ENCODE measurements at places on chromosomes 4 and X.
A peak's percentile ranks its signal among the peaks of the same experiment; 100 is the strongest.

DNA sequence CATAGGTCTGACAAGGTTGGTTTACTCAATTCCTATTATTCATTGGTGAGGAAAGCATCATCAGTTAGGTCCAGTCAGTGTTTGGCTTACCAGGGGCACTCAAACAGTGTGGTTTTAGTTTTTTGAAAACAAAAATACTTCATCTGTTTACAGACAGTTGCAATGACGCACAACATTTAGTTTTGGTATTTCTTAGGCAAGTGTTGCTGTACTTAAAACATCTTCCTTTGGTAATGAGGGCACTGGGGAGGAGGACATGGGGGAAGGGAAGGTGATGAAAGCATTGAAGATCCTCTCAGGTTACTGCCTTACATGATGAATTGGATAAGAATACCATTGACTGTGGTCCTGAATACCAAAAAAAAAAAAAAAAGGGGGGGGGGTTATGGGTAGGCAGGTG lies 93.7 kb upstream of the MAOA start:
- DNase-seq, result no peak

DNA sequence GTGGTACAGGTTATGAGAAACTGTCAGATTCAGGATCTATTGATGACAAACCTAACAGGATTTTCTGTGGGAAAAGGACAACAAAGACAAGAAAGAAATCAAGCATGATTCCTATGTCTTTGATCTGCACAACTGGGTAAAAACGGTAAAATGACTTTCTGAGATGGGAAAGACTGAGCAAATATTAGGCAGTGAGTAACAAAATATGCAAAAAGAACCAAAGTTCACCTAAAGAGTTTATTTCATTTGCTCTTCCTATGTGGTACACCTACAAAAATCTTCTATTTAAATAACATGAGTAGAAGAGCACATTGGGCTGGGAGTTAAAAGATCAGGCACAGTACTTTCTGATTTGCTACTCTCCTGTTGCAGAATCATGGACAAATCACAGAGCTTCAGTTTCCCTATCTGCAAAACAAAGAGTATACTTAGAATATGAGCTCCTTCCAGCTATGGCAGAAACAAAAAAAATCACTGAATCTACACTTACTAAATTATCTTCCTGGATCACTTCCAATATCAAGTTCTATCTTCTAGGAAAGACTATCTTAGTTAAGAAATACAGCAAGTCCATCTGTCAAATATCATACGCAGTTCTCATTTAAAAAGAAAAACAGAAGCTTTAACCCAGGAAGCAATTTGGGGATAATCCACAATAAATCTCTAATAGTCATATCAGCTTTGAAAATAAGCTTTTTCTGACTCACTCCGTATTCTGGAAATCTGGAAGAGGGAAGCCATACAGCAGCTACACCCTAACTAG lies 37.4 kb downstream of the NFXL1 start:
- no peak for DNase-seq

- no peak for DNase-seq
Observed at GRCh38 chr4:36891971-36892370, 352.6 kb upstream of the NWD2 start.

DNA sequence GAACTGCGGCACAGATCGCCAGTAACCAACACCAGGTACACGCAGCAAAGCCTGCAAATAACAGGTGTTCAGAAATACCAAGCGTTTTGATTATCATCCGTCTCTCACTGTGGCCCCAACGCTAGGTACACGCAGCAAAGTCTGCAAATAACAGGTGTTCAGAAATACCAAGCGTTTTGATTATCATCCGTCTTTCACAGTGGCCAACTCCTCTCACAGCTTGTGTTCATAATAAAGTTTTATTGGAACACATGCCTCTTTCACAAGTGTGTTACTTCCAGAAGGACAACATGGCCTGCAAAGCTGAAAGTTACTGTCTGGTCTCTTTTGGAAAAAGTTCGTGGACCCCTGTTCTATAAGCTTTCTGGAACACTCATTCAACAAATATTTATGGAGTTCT lies 153.1 kb downstream of the AFAP1 start:
- DNase-seq, result no peak

DNA sequence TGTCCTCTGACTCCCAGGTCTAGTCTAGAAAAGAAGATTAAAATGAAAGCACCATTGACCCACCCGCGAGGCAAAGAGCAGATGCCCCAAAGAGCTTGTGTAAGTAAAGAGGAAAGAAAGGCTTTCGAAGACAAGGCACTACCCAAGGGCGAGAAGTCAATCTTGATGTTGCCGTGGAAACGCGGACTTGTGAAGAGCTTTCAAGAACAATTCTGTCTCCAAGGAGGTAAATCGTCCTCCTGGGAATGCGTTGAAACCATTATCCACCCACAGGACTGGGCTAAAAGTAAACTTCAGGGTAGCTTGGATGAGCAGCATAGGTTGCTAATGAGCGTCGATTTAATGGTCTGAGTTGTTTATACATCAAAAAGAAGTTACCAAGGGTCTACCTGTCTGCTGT lies 189.3 kb downstream of the DHRSX start:
- no peak for DNase-seq

DNA sequence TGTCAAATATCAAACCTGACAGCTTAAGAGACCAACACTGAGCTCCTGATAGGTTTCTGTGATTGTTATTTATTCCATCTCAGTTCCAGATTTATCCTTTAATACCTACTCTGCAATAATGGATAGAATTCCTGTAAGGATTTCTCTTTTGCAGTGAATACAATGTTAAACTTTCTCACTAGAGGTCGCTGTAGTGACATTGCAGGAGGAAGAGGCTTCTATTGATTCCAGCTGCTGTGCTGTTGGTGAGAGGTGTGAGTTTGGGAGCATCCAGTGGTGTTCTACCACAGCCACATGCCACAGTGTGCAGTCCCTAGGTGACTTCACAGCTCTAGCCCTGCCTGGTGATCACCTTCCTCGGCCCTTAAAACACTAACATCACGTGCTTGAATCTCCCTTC lies 34.6 kb upstream of the DCAF8L2 start:
- no peak for DNase-seq

GRCh38 chrX:129717892-129718291 lies 20.9 kb upstream of the XPNPEP2 start:
- DNase-seq, result no peak

DNA sequence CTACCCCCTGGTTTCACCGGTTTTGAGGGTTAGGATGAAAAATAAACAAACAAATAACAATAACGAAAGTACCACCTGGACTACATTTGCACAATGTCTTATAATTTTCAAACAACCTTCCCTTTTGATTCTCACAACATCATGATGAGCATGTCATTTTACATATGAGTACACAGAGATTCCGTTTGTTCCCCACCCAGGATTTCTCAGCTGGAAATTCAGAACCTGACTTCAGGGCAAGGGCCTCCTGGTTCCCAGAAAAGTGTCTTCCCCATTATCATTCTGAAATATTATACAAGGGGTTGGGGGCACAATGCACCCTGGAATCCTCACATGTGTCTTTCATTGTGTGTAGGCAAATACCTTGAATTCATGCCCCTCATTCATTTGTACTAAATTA lies 135.8 kb upstream of the NOCT start:
- no peak for DNase-seq

- peak; percentile 39 for DNase-seq
Observed at GRCh38 chr4:73208376-73208775, 50.2 kb downstream of the ANKRD17 start.

DNA sequence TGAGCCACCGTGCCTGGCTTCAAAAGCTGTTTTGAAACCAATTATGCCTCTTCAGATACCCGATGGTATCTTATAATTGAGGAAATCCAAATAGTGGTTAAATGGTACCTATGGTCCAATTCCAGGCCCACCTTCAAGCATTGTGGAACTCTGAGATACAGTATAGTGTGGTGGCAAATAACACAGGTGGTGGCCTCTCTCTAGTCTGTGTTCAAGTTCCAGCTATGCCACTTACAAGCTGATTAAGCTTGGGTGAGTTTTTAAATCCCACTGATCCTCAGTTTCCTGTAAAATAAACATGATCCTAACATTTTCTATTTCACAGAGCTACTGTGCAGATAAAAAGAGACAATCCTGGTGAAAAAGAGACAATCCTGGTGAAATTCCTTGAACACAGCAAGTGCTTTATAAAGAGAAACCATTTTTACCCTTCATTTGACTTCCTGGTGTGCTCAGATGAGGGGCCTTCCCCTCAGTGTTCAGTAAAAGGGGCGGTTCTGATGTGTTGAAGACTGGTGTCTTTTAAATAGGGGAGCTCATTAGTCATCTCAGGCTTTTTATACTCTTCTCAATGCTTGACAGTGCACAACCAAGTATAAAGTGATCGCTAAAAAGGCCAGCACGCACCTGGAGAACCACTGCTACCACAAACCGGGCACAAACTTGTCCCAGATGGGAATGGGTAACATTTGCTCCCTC lies 30.8 kb upstream of the CD40LG start:
- DNase-seq, result no peak

GRCh38 chr4:182056866-182057265 lies 186.3 kb upstream of the TENM3 start:
- no peak for DNase-seq

- DNase-seq, result no peak
Observed at GRCh38 chr4:21415728-21416127, 532.8 kb downstream of the KCNIP4 start.

DNA sequence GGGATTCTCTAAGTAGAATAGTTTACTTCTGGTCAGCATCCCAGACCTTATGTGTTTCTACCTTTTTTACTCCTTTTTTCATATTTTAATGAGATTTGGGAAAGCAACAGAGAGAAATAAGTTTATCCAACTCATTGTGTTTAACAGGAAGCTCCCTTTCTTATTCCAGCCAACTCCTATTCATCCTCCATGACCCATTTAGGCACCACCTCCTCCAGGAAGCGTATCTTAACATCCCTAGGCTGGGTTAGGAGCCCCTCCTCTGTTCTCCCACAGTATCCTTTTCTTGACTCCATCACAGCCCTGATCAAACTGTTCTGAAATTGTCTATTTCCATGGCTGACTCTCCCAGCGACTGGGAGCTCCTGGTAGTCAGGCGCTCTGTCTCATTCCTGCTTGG lies 18.8 kb upstream of the IQSEC2 start:
- DNase-seq, result no peak

DNA sequence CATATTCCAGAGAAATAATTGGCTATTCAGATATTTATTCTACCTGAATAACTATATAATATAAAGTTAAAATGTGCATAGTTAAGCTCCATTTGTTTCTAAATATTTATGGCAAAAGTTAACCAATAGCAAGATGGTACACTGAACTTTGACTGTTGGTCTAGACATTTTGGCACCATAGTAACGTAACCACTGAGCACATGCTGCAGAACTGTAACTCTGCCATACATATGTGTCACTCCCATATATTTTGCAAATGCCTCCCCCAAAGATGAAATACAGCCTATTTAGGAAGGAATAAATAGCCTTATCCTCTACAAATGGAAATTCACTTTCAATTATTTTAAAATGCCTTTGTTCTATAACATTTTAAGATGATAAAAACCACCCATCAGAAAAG lies 424.9 kb downstream of the CENPC start:
- no peak for DNase-seq

DNA sequence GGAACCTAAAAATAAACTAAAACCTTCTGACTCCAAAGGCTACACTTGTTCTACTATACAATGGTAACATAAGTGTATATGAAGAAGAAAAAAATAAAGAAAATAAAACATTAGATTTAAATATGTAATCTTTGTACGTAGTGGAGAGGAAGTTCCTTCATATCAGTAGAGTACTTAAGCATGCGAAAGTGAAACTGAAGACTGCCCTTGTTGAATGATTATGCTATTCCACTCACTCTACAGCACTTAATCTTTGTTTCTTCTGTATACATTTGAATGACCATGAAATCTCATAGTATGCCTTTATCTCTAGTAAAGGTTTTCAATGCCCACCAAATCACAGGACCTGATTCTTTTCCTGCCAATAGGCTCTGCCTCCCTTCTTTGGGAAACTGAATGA lies 78.9 kb downstream of the NDST3 start:
- DNase-seq, result no peak

GRCh38 chr4:38769857-38770256 lies 12.9 kb downstream of the TLR10 start:
- no peak for DNase-seq

- DNase-seq, result no peak
Observed at GRCh38 chr4:168794881-168795280, 215.2 kb downstream of the CBR4 start.

DNA sequence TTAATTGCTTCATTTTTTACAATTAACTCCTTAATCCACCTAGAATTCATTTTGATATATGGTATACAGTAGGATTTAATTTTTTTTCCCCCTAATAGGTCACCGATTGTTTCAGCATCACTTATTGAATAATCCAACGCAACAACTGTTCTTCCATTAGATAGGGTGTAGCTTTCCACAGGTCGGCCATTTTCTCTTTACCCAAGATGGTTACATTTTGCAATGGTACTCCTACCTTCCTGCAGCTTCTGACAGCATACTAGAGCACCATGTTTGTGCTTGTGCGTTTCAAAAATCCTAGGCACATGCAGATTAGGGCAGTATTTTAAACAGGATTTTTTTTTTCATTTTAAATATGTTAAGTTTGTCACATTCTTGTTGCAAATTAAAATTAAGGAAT lies 2.3 kb downstream of the LINC00632 start:
- DNase-seq, result no peak

DNA sequence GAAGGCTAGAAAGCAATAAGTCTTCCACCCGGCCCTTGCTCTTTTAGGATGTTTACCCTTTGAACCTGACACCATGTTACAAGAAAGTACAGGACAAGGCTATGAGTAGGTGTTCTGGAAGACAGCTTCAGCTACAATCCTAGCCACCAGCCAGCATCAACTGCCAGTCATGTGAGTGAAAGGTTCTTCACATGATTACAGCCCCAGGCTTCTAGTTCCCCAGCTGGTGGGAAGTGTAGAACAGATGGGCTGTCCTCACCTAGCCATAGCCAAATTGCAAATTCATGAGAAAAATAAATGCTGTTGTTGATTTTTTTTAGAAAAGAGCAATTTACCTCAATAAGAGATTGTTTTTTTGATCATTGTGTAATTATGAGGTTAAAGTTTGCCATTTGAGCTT lies 60.8 kb downstream of the GRXCR1 start:
- DNase-seq, result no peak

DNA sequence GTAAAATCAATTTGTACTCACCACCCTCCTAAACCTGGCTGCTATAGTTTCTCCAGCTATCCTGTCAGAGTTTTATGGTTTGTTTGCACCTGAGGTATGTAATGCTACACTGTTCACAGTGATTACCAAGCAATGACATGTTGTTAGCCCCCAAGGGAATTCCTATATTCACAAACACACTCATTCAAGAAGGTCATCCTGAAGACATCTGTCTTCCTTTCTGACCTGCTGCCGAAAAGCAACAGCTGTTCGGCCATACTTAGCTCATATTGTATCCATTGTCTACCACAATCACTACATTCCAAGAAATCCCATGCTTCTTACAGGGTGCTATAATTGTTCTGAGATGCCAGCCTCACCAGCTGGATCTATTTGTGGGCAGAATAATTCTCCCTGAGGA lies 160.1 kb upstream of the GYPA start:
- DNase-seq, result no peak

DNA sequence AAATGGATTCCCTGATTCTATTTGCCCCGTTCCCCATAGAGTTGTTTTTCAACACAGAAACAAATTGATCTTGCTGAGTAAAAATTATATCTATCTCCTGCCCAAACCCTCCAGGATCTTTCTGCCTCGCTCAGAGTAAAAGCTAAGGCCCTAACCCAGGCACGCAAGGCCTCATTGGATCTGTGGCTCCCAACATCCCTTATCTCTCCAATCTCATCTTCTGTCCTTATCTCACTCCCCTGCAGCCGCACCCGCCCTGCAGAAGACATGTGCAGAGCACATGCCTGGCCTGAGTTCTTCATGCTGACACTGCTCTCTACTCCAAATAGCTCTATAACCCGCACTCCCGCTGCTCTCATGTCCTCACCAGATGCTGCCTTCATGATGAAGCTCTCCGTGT lies 543.8 kb upstream of the ZFP42 start:
- DNase-seq, result no peak
